ENCODE measurements at places on chromosomes 16 and 17.

- no peak for DNase-seq
These were observed 125.3 kb upstream of the SMURF2 start for GRCh38 chr17:64787255-64787920.

DNA sequence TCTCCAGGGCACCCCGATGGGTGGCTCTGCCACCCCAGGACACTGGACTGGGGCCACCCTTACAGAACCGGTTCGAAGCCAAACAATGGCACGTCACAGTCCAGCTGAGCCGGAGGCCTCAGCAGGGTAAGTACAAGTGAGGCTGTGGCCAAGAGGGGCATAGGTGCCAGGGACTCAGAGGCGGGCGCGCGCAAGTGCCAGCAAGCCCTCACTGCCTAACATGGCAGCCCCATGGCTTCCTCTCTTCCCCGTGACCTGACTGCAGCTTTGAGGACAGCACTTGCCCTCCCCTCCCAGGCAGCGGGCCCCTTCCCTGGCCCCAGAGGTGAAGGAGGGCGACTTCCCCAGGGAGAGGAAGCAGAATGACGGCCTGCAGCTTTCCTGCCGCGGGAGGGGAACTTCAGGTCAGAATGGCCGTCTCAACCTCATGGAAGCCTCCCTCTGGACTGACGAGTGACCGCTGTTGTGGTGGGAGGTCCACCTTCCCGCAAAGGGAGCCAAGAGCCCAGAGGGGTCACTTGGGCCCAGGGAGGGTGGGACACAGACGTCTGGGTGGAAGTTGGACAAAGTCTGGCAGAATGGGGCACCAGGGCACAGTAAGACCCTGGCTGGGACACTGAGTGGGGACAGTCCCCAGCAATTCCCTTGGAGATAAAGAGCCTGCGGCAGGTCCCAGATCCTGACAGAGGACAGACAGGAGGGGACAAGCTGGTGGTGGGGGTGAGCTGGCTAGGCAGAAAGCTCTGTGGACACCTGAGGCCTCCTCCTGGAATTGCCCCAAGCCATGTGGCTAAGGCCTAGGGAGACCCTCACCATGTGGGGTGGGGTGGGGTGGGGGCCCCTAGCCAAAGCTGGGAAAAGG, 52.1 kb upstream of the TOB1 start:
- DNase-seq, result no peak

- no peak for DNase-seq
These were observed 44.7 kb upstream of the KCNJ16 start for GRCh38 chr17:70030371-70030770.

DNA sequence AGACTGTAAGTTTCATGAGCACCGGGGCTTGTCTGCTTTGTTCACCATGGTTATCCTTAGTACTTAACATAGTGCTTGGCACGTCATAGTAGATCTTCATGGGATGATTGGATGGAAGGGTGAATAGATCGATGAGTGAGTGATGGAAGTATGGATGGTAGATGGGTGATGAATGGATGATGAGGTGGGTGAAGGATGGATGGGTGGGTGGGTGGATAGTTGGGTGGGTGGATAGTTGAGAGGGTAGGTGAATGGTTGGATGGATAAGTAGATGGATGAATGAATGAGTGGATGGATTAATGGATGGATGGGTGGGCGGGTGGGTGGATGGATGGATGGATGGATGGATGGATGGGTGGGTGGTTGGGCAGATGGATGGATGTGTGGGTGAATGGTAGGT, 133.2 kb upstream of the PLCG2 start:
- DNase-seq, result no peak

DNA sequence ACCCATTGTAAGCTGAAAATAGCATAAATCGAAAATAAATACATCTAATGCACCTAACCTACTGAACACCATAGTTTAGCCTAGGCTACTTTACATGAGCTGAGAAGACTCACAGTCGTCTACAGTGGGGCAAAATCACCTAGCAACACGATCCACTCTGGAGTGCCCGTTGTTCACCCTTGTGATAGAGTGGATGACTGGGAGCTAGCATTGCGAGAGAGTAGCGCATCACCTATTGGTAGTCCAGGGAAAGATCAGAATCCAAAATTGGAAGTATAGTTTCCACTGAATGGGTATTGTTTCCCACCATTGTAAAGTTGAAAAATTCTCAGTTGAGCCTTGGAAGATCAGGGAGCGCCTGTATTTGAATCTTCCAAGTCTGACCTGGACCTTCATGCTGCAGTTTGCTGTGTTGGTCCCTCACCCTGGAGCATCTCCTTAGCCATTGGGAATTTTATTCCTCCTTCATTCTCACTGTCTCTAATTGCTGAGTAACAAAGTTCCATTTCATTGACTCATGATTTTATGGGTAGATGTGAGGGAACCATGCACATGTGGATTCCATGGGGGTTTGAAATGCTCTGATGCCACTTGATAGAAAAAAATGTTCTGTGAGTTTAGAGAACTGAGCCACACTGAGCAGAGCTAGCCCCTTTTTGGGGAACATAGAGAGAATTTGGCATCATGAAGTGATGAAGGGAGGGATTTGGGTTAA, 19.6 kb downstream of the AKAP1 start:
- DNase-seq, result no peak

DNA sequence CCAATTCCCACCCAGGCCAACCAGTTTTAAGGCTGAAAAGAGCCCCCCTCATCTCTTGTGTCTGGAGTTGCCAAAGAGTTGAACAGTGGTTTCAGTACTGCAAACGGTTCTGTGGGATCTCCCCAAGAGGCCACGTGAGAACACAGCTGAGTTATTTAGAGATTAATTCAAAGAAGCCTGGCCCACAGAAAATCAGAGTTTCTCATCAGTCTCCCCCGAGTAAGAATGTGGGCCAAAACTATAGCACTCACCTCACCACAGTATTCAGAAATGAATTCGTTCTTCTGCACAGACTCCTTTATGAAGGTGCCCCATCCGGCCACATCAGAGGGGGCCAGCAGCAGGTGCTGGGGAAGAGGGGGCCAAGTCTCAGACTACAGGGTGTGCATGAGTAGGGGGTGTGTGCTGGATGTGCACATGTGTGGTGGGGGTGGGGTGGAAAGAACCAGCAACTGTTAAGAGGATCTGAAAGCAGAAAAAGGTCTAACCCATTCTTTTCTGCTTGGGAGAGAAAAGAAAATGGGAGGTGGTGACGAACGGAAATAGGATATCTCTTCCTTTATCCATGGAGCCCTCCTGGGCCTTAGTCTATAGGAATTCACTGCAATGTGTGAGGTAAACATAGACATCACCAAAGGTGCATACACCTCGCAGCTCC, 22.6 kb downstream of the CNTNAP1 start:
- no peak for DNase-seq

GRCh38 chr16:72768591-72768990, 279.3 kb downstream of the ZFHX3 start:
- no peak for DNase-seq

DNA sequence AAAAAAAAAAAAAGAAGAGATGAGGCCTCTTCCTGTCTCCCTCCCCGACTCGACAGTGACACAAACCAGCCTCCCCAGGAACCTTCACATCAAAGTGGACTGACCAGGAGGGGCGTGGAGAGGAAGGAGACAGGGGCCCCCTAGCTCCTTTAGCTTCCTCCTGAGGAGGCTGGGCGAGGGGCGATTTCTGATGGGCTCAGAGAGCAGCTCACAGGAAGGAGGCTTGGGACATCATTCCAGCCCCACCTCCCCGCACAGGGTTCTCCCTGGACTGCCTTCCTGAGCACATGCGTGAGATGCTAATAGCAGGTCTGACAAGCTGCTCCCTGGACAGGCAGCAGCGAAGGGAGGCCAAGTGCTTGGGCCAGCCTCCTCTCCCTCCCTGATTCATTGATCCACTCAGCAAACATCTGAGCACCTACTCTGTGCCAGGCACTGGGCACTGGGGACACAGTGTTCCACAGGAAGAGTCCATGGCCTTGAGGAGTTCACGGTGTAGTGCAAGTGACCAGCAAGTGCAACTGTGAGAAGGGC, 14.4 kb upstream of the DOK4 start:
- no peak for DNase-seq

DNA sequence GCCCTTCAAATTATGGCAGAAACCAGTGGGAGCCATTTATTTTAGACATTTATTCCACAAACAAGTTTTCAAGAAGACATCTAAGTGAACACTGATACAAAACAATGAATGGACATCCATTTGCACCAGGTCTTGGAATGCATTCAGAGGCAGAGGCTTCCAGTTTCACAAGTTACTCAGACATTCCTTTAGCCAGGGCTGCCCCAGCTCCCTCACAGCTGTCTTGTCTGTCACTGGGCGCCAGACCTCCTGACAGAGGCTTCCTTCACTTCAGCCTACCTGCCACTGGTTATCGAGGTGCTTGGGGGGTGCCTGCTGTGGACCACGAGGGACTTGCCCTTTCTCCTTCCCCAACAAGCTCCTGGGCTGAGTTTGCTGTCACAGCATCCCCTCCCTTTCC, 19.2 kb downstream of the AQP8 start:
- no peak for DNase-seq

- no peak for DNase-seq
These were observed 6.7 kb downstream of the TSPOAP1 start for GRCh38 chr17:58321571-58322525.

GRCh38 chr16:8655184-8655717, 19.2 kb upstream of the ABAT start:
- no peak for DNase-seq

GRCh38 chr17:29133121-29133713, 47.0 kb downstream of the MYO18A start:
- no peak for DNase-seq

DNA sequence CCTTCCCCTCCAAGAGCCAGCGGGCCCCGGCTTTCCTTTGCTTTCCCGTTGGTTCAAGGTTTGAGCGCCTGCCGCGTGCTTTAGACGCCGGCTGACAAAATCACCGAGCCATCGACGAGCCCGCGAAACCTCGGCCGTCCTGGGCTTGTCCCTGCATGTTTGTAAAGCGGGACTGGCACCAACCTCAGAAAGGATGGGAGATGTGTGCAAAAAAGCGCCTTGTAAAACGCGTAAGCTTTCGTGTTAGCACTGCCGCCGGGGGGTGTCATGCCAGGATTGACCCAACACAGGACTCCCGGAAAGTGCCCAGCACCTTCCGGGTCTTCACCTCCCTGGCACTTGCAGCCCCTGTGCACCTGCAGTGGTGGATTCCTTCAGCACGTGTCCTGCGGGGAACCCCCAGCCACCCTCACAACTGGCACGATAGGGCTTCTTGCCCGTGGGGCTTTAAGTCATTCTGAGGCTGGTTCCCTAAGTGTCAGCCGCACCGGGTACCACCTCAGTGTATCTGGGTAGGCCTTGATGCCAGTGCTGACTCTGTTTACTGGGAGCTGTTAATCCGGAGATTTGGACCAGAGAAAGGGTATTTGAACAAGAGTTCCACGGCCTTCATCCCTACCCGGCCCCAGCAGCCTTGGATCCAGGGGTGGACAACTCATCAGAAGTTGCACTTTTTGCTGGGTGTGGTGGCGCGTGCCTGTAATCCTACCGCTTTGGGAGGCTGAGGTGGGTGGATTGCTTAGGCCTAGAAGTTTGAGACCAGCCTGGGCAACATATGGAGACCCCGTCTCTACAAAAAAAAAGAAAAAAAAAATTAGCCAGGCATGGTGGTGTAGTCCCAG, 817 bp downstream of the NDUFAF8 start:
- DNase-seq, result no peak

- DNase-seq, result no peak
These were observed 279.0 kb upstream of the ZFHX3 start for GRCh38 chr16:73326770-73327470.

DNA sequence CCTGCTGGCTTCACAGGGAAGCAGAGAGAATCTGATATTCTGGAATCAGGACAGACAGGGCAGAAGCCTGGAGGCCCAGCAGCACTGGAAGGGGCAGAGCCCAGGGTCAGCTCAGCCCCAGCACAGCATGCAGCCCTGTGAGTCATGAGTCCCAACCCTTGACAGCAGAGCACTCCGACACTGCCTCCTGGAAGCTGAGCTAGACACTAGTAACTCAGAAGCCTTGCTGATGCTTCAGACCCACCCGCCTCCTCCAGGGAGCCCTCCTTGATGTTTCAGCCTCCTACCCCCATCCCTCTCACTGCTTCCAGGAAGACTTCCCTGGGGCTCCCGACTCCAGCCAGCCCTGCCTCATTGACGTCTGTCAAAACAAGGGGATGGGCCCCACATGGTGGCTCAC, 6.9 kb downstream of the CAMKK1 start:
- no peak for DNase-seq

- DNase-seq, result no peak
These were observed 7.8 kb downstream of the KRT28 start for GRCh38 chr17:40791787-40792436.

GRCh38 chr17:67716405-67716798, 1.3 kb upstream of the NOL11 start:
- no peak for DNase-seq

DNA sequence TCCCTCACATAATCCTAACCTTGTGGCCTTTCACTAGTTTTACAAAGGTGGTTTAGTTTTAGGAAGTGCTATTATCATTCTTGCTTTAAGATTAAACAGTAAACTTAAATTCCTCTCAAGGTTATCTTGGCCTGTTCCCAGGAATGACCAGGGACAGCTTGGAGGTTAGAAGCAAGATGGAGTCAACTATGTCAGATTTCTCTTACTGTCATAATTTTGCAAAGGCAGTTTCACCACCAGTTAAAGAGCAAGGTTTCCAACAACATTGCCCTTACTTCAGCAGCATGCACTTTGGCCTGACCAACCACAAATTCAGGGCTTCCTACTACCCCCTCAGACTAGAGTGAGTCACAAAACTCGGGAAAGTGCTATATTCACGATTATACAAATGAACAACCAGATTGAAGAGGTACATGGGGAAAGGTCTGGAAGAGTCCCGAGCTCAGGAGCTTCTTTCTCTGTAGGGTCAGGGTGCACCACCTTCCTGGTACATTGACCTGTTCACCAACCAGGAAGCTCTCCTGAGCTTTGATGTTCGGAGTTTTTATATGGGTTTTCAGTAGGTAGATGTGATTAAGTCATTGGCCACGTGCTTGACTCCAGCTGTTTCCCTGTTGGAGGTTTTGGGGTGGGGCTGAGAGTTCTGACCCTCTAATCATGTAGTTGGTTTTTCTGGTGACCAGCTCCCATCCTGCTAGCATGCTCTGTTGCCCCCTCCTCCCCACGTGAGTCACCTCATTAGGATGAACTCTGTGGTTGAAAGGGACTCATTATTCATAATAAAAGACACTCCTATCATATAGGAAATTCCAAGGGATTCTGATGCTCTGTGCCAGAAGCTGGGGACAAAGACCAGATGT, 19.4 kb downstream of the RHOT1 start:
- no peak for DNase-seq
